ENCODE measurements at places on chromosomes 16 and 17. TPM values are rescaled to one million over a fixed set of nuclear protein-coding genes. Genes with fewer than 3 reads are reported as not detected.

The ZBTB4 gene
- total RNA-seq = 76.6 TPM

The KREMEN2 gene
- total RNA-seq = 4.5 TPM

DNA sequence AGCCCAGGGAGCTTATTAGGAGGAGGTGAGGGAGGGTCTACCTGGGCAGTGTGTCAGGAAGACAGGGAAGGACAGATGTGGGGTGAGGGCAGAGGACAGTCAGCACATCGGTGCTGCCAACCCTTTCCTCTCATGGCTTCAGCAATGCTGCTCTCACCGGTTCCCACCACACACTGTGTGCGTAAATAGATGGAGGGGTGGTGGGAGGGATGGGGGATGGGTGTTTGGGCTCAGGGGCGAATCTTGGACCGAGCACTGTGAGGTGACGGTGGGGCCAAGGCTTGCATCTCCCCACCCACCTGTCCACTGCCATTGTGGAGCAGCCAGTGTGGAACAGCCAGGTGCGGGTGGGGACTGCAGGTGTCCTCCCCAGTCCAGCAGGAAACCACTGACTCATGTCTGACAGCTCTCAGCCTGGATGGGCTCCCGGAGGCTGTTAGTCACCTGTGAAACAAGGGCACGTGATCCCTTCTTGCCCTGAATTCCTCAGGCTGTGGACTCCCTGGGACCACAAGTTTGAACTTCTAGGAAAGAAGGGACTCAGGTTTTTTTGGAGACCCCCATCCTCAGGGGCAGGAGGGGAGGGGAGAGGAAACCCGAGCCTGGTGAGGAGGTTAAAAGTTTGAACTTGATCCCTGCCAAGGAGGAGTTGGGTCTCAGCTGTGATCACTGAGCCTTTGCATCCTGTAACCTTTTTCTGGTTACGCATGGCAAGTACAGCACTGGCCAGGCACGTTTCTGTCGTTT is 42.7 kb upstream of the SMPD3 start:
- DNase-seq = no peak

GRCh38 chr16:65500007-65500406 is 378.1 kb upstream of the CDH11 start:
- DNase-seq = no peak

The ARL5C gene
- not detected for total RNA-seq

All from type B pancreatic cell (in vitro differentiated cells).